ENCODE measurements at places on chromosomes 4 and X.
A peak's percentile ranks its signal among the peaks of the same experiment; 100 is the strongest.

DNA sequence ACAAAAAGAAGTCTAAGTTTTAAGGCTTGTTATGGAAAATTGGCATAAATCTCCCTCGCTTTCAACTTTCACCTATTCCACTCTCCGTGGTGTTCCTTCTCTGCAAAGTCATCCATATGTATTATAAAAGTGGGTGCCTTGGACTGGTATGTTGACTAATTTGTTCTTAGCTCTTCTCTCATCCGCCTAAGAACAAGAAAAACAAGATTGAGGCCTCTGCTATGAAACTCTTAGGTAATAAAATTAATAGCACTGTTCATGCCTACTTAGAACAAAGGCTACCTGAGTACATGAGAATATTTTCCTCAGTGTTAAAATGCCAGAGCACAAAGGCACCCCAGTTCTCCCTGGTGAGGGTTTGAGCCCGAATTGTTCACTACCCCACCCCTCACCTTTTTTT lies 1.3 kb downstream of the CNGA1 start:
- DNase-seq, result no peak

GRCh38 chrX:152044383-152044782 lies 69.9 kb upstream of the GABRE start:
- no peak for DNase-seq

GRCh38 chr4:113559947-113560346 lies 201.6 kb downstream of the CAMK2D start:
- no peak for DNase-seq

- DNase-seq, result peak; percentile 61
These were observed 35.3 kb downstream of the FRMD7 start for GRCh38 chrX:132092439-132093065.

GRCh38 chr4:158871335-158871724 lies 102.5 kb downstream of the FNIP2 start:
- DNase-seq, result no peak

- DNase-seq, result no peak
These were observed 19.9 kb downstream of the TSC22D3 start for GRCh38 chrX:107755721-107756120.

- no peak for DNase-seq
These were observed 880.4 kb upstream of the AGA start for GRCh38 chr4:178322524-178323183.

- DNase-seq, result no peak
These were observed 67.4 kb upstream of the INPP4B start for GRCh38 chr4:142913461-142914030.

- no peak for DNase-seq
These were observed 636.1 kb downstream of the ARAP2 start for GRCh38 chr4:35608205-35608604.

DNA sequence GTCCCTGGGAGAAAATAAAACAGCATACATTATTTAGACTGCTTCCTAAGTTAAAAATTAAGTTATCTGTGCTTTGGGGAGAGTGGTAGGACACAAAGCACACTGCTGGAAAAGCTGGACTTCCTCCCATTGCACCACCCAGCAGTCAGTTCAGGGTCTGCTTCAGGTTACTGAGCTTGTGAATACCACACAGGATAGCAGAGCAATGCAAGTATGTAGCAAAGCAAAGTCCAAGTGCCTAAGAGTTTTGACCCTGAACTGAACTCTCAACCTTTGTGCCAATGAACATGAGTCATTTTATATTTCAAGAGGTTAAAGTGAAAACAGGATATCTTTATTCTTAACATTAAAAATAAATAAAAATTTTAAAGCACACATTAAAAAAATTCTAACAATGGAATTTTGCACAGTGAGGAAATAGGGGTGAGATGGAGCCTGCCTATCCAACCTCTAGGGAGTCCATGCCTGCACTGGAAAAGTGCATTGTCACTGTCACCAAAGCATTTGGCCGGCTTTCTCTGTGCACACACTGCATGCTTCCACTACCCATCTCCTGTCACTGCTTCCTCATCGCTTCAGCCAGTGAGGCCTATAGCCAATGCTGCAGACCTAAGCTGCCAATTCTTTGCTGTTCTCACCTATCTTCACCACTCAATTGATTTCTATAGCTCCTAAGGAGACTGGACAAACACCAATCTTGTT lies 50.9 kb downstream of the ABCG2 start:
- no peak for DNase-seq

GRCh38 chrX:72203421-72203820 lies 21.9 kb downstream of the PIN4 start:
- no peak for DNase-seq

DNA sequence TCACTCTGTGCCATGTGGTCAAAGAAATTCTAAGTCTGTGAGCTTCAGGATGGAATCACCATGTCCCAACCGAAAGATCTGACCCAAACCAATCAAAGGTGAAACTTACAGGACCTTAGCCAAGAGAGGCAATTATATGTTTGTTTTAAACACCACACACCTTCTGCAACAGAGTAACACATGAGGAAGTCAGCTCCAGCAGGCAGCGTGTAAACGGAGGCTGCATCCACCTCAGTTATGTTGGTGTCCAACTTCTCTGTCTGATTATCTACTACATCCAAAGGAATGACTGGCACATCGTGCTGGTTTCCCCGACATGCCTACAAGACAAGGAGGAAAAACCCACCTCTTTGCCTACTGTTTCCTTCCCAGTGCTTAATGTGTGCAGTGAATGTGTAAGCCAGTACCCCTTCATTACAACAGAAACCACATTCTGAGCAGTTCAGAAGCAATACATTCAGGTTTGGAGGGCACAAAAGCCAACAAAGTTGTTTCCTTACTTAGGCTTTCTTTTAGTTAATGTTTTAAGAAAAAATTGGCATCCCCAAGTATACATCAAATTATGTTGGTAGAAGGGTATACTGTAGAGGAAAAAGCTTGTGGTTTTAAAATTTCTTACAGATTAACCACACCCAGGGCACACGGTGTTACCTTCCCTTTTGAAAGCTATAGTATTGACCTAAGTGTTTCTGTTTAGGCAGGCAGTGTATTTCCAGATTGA lies 12.4 kb downstream of the CASP6 start:
- DNase-seq, result no peak

- DNase-seq, result no peak
These were observed 94.4 kb downstream of the SOWAHB start for GRCh38 chr4:76803522-76803921.

DNA sequence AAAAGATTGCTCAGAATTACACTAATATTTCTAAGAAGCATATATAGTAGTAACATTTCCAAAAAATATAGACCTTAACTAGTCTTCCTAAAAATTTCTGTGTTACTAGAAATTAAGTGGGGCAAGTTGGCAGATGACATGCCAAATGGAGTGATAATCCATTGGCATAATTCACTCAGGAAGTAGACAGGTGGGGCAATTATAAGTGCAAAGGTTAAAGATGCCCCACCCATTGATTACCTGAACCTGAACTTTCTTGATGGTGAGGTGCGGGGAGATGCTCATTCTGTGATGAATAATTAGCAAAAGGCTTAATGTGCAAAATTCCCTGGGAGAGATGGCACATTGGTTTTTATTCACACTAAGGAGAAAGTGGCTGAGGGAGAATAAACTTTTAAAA lies 145.8 kb upstream of the RASGEF1B start:
- DNase-seq, result no peak

All from NCI-H345 (cell line).